Sciatic nerve (tissue), 2 donors: ENCODE measurements at places on chromosomes 5 and 9.

DNA sequence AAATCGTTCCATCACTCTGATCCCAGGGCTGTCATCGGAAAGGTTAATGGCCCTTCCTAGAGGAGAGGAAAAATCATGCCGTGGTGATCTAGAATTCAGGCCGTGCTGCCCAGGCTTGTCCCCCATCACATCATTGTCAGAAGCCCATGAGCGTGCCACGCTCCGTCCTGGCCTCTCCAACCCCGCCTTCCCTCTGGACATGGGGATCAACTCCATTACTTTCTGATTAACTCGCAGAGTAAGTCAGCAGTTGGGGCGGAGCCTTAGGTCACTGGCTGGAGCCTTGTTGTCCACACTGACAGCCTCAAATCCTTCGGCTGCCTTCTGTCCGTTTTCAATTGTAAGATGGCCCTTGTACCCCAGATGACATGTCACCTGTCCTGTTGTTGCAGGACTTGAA, 75.0 kb downstream of the MVB12B start:
- no peak for DNase-seq

DNA sequence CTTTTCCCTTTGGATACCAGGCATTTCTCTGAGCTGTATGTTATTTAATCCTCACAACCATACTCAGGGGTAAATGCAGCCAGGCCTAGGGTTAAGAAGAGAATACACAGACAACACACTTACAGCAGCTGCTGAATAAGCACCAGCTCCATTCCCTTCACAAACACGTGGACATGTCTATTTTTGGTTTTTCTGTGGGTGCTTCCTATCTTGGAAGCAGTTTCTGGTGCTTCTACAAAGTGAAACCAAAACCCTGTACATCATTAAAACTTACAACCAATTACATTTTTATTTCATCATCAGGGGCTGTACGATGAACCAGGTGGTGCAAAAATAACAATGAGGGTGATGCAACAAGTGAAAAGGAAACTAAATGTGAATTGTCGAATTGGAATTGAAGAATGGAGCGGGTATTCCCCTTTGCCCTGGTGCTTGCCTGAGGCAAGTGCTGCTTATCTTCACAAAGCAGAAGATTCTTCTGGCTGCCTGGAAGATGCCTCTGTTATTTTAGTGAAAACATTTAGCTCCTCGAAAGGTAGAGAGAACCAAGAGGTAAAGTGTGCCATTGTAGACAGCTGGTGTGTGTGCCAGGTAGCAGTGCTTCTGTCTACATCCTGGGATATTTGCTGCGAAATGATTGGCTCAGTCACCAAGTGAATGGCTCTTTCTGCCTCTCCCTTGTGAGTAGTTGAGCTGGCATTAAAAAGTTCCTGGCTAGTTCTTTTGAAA, 18.6 kb upstream of the IFNB1 start:
- DNase-seq: no peak

- no peak for DNase-seq
These were observed 27.6 kb downstream of the LEAP2 start for GRCh38 chr5:132901036-132901435.

GRCh38 chr5:88677376-88677895, 205.5 kb downstream of the MEF2C start:
- no peak for DNase-seq
